CD8-positive, alpha-beta memory T cell (primary cell): ENCODE measurements at places on chromosomes 5 and 9. TPM values are rescaled to one million over a fixed set of nuclear protein-coding genes. Genes with fewer than 3 reads are reported as not detected.

GRCh38 chr5:89372176-89372575 is 489.2 kb upstream of the MEF2C start:
- no peak for DNase-seq

DNA sequence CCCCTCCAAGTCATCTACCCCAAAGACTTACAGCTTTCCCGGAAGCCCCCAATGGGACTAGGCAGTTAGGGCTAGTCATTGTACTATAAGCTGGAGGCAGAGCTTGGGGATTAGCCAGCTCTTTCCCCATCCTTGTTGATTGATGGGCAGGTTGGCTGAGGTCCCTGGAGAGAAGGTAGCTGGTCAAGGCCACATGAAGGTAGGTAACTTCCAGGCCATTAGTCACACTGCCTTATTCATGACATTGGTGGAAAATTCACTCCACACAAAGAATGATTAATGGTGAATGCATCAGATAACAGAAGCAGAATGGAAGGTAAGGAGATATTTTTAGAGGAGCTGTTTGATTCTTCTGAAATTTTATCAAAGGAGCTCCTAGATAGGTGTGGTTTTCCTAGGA is 49.5 kb upstream of the TGFBR1 start:
- DNase-seq = no peak

PHAX gene
- total RNA-seq = 68.2 TPM

GRCh38 chr5:95910521-95910920 is 51.1 kb downstream of the ELL2 start:
- DNase-seq = no peak

- no peak for DNase-seq
These were observed 826.1 kb downstream of the PRELID2 start for GRCh38 chr5:145008876-145009530.
